ENCODE measurements at places on chromosomes 7 and 10.

- DNase-seq: no peak
Observed at GRCh38 chr10:75598998-75599397, 167.6 kb downstream of the LRMDA start.

- no peak for DNase-seq
Observed at GRCh38 chr7:27103489-27104226, 1.2 kb upstream of the HOXA2 start.

GRCh38 chr7:151059367-151060112 lies at the start of gene SLC4A2:
SLC4A2 (plus strand) TSS chr7:151059589; CDS start chr7:151061988, 2,399 bp downstream.
- DNase-seq: peak; percentile 72

GRCh38 chr7:4127909-4128560 lies 554.1 kb upstream of the FOXK1 start:
- no peak for DNase-seq

- DNase-seq: no peak
Observed at GRCh38 chr7:21640105-21640504, 97.3 kb downstream of the DNAH11 start.

DNA sequence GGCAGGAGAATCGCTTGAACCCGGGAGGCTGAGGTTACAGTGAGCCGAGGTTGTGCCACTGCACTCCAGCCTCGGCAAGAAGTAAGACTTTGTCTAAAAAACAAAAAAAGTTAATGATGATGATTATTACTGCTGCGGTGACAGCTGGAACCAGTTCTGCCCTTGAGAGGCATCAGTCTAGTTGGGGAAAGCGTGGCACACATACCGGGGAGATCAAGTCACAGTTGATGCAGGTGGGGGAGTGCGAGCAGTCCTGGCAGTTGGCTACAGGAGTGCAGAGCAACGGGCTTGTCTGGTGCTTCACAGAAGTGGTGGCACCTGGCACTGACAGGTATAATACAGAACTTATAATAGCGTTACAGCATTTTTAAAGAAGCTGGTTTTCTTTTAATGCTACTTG lies 173.0 kb downstream of the ARHGAP21 start:
- no peak for DNase-seq

GRCh38 chr7:85103962-85104361 lies 82.9 kb downstream of the SEMA3D start:
- DNase-seq: no peak

GRCh38 chr10:68156373-68157185 lies 47.3 kb downstream of the MYPN start:
- DNase-seq: peak; percentile 54

DNA sequence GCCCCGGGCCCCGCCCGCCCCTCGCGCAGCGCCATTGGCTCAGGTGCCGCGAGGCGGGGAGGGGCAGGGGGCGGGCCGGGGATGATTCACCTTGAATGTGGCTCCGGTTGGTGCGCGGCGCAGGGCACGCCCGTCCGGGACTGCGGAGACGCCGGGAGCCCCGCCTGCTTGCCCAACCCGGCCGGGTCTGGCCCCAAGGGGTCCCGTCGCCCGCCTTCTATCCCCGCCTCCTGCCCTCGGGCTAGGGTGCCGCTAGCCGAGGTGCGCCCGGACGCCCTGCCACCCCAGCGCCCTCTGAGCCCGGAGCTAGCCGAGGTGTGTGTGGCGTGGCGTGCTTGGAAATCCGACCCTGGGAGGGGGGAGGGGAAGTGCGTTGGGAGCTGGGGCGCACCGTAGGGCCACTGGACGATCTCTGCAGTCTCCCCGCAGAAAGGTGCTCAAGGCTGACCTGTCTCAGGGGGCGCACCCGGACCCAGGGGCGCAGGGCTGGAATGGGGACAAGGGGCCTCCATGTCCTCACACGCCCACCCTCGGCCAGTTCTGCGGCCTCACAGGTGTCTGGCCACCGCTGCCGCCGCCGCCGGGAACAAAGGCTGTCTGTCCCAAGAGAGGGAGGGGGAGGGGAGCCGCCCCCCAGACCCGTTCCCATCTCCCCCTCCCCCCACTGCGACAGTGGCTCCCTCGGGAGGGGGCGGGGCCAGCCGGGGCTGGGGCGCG lies 168.9 kb downstream of the NRF1 start:
- DNase-seq: peak; percentile 92

GRCh38 chr10:36556468-36556867 lies 568.9 kb upstream of the ANKRD30A start:
- no peak for DNase-seq

GRCh38 chr10:50216894-50217293 lies 34.4 kb downstream of the ASAH2 start:
- DNase-seq: no peak

DNA sequence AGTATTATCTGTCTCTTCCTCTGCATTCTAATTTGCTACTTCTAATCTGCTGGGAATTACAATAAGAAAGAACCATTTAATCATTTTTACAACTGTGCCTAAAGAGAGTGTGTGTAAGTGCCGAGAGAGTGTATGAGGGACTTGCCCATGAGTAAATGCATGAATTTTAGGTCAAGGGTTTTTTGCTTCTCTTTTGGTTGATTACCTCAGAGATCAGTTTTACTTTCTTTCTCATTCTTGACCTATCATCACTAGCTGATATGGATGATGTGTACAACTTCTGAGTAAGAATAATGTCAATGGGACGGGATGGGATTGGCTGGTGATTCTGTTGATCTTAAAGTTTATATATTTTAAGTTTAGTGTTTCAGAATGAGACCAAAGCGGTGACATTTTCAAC lies 47.8 kb downstream of the IKZF1 start:
- DNase-seq: no peak

GRCh38 chr7:106109521-106110237 lies 2.4 kb downstream of the SYPL1 start:
- no peak for DNase-seq
